Ureter (tissue), 1 donor: ENCODE measurements at places on chromosomes 4 and X.
A peak's percentile ranks its signal among the peaks of the same experiment; 100 is the strongest.

DNA sequence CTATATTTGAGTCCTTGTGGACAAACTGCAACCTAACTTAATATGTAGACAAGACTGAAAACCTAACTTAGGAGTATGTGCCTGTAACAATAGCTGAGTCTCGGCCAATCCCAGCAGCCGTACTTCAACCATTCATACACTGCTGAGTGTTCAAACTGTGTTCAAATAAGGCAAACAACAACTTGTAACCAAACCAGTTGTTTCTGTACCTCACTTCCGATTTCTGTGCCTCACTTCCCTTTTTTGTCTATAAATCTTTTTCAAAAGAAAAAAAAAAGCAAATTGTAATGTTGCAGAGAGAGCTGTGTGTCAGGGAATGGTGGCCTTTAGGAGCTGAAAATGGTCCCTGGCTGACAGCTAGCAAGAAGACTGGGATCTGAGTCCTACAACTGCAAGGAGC is 46.0 kb downstream of the GEMIN8 start:
- no peak for DNase-seq

GRCh38 chr4:71945791-71946190 is 86.0 kb upstream of the NPFFR2 start:
- no peak for DNase-seq

DNA sequence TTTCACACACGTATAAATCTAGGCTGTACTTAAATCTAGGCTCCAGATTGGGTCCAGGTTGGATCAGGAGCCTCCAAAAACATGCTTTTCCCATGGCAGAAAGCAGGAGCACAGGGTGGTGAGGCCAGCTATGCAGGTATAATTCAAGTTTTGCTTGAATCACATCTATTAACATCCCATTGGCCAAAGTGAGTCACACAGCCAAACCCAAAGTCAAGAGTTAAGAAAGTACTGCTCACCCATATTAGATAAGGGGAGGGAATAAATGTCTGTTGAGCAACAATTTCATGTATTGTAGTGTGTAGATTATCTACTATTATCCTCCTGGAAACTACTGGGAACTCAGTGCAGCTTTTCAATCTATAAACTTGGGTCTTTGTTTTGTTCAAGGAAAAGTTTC is 12.8 kb downstream of the SUPT20HL2 start:
- no peak for DNase-seq

- peak; percentile 44 for DNase-seq
Observed at GRCh38 chrX:104318330-104319009, 63.7 kb upstream of the ESX1 start.

GRCh38 chrX:118644378-118644777 is 83.0 kb upstream of the IL13RA1 start:
- no peak for DNase-seq

- no peak for DNase-seq
Observed at GRCh38 chrX:56800801-56801200, 71.8 kb downstream of the NBDY start.
